ENCODE measurements at places on chromosomes 11 and 22. TPM values are rescaled to one million over a fixed set of nuclear protein-coding genes. Genes with fewer than 3 reads are reported as not detected.

GGTLC3 gene
- total RNA-seq, result not detected

IL10RA gene
- 50.3 TPM for total RNA-seq

TSGA10IP gene
- not detected for total RNA-seq

KRTAP5-9 gene
- not detected for total RNA-seq

LINC01488 gene
- not detected for total RNA-seq

SULT4A1 gene
- not detected for total RNA-seq

VPREB1 gene
- not detected for total RNA-seq

- no peak overlapping the region for H3K27ac ChIP-seq
- H3K27me3 ChIP-seq, result no peaks in the 10 kb centered on the region
- no peak overlapping the region for H3K4me3 ChIP-seq
- H3K4me1 ChIP-seq, result no peaks in the 10 kb centered on the region
These were observed 53.4 kb downstream of the DGCR2 start for GRCh38 chr22:19068784-19069271.

DNA sequence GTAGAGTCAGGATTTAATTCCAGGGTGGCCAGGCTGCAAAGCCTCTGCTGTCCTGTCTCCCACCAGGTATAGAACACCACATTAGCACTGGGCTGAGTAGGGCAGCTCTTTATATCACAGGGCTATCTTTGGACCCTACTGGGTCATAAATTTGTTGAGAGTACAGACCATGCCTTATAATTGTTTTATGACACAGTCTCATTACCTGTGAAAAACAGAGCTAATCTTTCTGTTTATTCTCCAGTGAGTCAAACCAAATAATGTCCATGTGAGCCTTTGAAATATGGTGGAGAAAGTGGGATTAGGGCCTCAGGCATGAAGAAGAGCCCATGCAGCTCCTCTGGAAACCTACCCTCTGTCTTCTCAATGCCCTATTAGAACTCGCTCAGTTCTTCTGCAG lies 49.6 kb upstream of the KIRREL3 start:
- no peak for DNase-seq
- H3K27ac ChIP-seq, result no peak overlapping the region
- no peaks in the 10 kb centered on the region for H3K36me3 ChIP-seq
- no peaks in the 10 kb centered on the region for H3K27me3 ChIP-seq
- no peak overlapping the region for H3K4me3 ChIP-seq
- H3K4me1 ChIP-seq, result no peaks in the 10 kb centered on the region

GRCh38 chr22:37643225-37643847 lies 3.9 kb downstream of the SH3BP1 start:
- H3K27ac ChIP-seq, result peak overlapping the region; percentile 93
- H3K4me3 ChIP-seq, result no peak overlapping the region
- peak; percentile 89 for DNase-seq
- no peaks in the 10 kb centered on the region for H3K36me3 ChIP-seq
- no peaks in the 10 kb centered on the region for H3K27me3 ChIP-seq
- H3K4me1 ChIP-seq, result peaks cover 32% of the 10 kb centered on the region

DNA sequence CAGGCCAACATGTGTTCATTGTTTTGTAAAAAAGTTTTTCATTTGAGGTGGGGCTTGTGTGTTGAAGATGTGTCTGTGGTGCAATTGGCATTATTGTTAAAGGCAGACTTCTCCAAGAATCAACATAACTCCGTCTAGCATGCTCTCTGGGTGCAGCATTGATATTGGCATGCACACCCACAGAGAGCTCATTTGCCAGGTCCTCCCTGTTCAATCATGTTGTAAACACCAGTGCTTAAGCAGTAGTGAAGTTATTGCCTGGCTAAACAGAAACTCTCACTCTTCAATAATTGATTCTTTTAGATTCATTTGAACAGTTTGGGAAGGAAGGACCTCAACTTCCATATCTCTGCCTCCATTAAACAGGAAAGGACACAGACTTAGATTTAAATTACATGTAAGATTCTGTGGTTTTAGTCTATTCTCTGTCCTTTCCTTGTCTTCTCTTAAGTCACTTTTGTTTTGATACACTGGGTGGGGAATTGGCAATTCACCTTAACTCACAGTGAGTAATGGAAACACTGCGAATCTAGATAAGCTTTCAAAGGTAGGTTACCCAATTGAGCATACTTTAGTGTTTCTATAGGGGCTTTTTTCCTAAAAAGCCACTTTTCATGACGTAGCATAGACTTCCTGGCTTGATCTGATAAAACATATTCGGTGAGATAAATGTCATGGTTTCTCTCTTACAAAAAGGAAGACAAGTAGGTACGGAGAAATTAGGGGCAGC lies 30.8 kb upstream of the EXPH5 start:
- H3K36me3 ChIP-seq, result no peaks in the 10 kb centered on the region
- H3K27ac ChIP-seq, result peak overlapping the region; percentile 39
- no peaks in the 10 kb centered on the region for H3K27me3 ChIP-seq

DNA sequence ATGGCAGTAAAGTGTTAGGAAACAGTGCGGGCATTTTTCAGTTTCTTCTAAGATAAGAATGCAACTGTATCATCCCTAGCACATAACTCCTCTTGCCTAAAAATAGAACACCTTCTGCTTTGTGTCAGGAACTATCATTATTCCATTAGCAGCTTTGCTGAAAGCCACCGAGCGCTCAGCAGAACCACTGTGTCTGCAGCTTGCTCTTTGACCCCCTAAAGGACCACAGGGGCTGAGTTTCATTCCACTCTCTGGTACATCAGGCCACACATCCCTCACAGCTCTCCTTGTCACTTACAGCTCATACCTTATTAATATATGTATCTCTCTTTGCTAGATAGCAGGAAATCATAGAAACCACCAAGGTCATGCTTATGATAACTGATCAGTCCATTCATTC lies 360.2 kb downstream of the KCNA4 start:
- no peaks in the 10 kb centered on the region for H3K36me3 ChIP-seq
- H3K27ac ChIP-seq, result no peak overlapping the region
- no peak for DNase-seq
- no peak overlapping the region for H3K4me3 ChIP-seq
- no peaks in the 10 kb centered on the region for H3K4me1 ChIP-seq

GRCh38 chr11:65043881-65044501 lies 3.0 kb downstream of the SAC3D1 start:
- no peaks in the 10 kb centered on the region for H3K36me3 ChIP-seq
- H3K4me3 ChIP-seq, result no peak overlapping the region
- H3K27me3 ChIP-seq, result no peaks in the 10 kb centered on the region
- no peak for DNase-seq

GRCh38 chr22:39556970-39557841 lies 13.3 kb upstream of the CACNA1I start:
- peak overlapping the region; percentile 46 for H3K4me3 ChIP-seq
- no peaks in the 10 kb centered on the region for H3K36me3 ChIP-seq
- no peak for DNase-seq
- peaks cover 16% of the 10 kb centered on the region for H3K4me1 ChIP-seq

DNA sequence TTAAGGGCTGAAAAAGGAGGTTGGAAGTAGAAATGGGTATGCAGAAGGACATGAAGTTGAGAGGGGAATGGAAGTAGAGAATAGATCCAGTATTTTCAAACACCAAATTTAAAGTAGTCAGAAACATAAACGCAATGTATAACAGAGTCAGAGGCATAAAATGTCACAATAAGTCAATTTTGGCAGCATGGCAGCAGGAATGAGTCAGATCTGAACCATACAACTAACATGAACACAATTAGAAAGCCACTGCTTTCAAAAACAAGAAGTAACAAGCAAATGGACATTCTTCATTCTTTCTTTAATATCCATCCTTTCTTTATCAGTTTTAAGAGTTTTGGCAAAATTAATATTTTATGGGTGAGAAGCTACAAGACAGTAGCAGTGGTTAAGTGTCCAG lies 2.5 kb downstream of the CHORDC1 start:
- no peak for DNase-seq
- H3K36me3 ChIP-seq, result no peaks in the 10 kb centered on the region
- peaks cover 18% of the 10 kb centered on the region for H3K4me1 ChIP-seq
- no peak overlapping the region for H3K4me3 ChIP-seq
- no peak overlapping the region for H3K27ac ChIP-seq
- H3K27me3 ChIP-seq, result no peaks in the 10 kb centered on the region

GRCh38 chr22:29146771-29147170 lies 58.9 kb upstream of the EMID1 start:
- no peak overlapping the region for H3K27ac ChIP-seq
- no peaks in the 10 kb centered on the region for H3K27me3 ChIP-seq

DNA sequence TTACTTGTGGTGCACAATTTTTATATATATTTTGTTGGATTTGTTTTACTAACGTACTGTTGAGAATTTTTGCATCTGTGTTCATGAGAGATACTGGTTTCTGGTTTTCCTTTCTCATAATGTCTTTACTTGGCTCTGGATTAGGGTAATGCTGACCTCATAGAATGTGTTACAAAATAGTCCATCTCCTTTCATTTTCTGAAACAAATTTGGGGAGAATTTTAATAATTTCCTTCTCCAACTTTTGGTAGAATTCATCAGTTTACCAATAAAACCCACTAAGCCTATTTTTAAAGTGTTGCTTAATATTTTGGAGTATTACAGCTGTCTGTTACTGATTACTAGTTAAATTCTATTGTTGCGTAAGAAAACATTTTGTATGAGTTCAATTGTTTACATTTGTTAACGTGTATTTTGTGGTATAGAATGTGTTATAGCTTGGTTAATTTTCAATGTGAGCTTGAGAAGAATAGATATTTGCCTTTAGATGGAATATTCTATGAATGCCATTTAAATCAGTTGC lies 11.5 kb downstream of the TRIM22 start:
- H3K27me3 ChIP-seq, result no peaks in the 10 kb centered on the region
- no peak overlapping the region for H3K4me3 ChIP-seq
- no peaks in the 10 kb centered on the region for H3K4me1 ChIP-seq
- no peak overlapping the region for H3K27ac ChIP-seq

- no peak overlapping the region for H3K4me3 ChIP-seq
- no peak overlapping the region for H3K27ac ChIP-seq
- H3K27me3 ChIP-seq, result no peaks in the 10 kb centered on the region
- no peak for DNase-seq
- no peaks in the 10 kb centered on the region for H3K36me3 ChIP-seq
These were observed 34.1 kb downstream of the LMO1 start for GRCh38 chr11:8229299-8230177.

GRCh38 chr11:121318848-121319834 lies 26.6 kb downstream of the SC5D start:
- H3K4me3 ChIP-seq, result no peak overlapping the region
- H3K36me3 ChIP-seq, result no peaks in the 10 kb centered on the region
- DNase-seq, result peak; percentile 22
- no peaks in the 10 kb centered on the region for H3K4me1 ChIP-seq
- H3K27ac ChIP-seq, result no peak overlapping the region

- DNase-seq, result peak; percentile 32
- H3K27me3 ChIP-seq, result no peaks in the 10 kb centered on the region
- no peak overlapping the region for H3K27ac ChIP-seq
- H3K36me3 ChIP-seq, result no peaks in the 10 kb centered on the region
- no peak overlapping the region for H3K4me3 ChIP-seq
- no peaks in the 10 kb centered on the region for H3K4me1 ChIP-seq
These were observed 3.6 kb downstream of the OTOG start for GRCh38 chr11:17550450-17551346.

GRCh38 chr11:1639666-1640065 lies 10.1 kb downstream of the KRTAP5-5 start:
- H3K36me3 ChIP-seq, result no peaks in the 10 kb centered on the region
- H3K4me3 ChIP-seq, result no peak overlapping the region
- no peaks in the 10 kb centered on the region for H3K4me1 ChIP-seq
- no peaks in the 10 kb centered on the region for H3K27me3 ChIP-seq
- H3K27ac ChIP-seq, result no peak overlapping the region

- H3K4me3 ChIP-seq, result no peak overlapping the region
- no peaks in the 10 kb centered on the region for H3K36me3 ChIP-seq
- no peak for DNase-seq
- H3K27ac ChIP-seq, result no peak overlapping the region
- H3K27me3 ChIP-seq, result no peaks in the 10 kb centered on the region
- H3K4me1 ChIP-seq, result no peaks in the 10 kb centered on the region
These were observed 48.3 kb upstream of the PHOX2A start for GRCh38 chr11:72292106-72292785.

DNA sequence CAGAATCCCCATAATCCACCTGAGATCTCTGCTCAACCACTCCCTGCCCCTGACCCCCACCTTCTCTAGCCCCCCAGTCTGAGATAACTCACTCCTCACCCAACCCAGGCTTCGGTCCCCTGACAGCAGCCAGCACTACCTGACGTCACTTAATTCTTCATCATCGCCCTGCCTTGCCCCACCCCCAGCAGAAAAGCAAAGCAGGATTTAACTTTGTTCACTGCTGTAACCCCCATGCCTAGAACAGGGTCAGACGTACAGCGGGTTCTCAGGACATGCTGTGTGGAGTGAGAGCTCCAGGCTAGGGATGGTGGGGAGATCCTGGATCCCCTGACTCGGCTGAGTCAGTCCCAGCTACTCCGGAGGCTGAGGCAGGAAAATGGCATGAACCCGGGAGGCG lies 45.8 kb downstream of the ELFN2 start:
- H3K27me3 ChIP-seq, result no peaks in the 10 kb centered on the region
- DNase-seq, result no peak
- H3K4me1 ChIP-seq, result no peaks in the 10 kb centered on the region
- H3K4me3 ChIP-seq, result no peak overlapping the region
- H3K36me3 ChIP-seq, result no peaks in the 10 kb centered on the region

GRCh38 chr22:36833073-36833472 lies 16.2 kb upstream of the PVALB start:
- no peak for DNase-seq
- no peaks in the 10 kb centered on the region for H3K36me3 ChIP-seq
- H3K27ac ChIP-seq, result no peak overlapping the region
- no peak overlapping the region for H3K4me3 ChIP-seq

GRCh38 chr11:64656862-64657261 lies 65.8 kb downstream of the SLC22A12 start:
- no peak overlapping the region for H3K27ac ChIP-seq
- no peaks in the 10 kb centered on the region for H3K36me3 ChIP-seq
- H3K4me3 ChIP-seq, result no peak overlapping the region
- no peaks in the 10 kb centered on the region for H3K4me1 ChIP-seq
- no peaks in the 10 kb centered on the region for H3K27me3 ChIP-seq
- DNase-seq, result no peak
